PC-9 (cell line): ENCODE measurements at places on chromosomes 5 and 9. TPM values are rescaled to one million over a fixed set of nuclear protein-coding genes. Genes with fewer than 3 reads are reported as not detected.

GRCh38 chr5:29780401-29780800 lies 1413.1 kb upstream of the CDH6 start:
- H3K4me1 ChIP-seq = no peaks in the 10 kb centered on the region
- H3K27ac ChIP-seq = no peak overlapping the region
- H3K4me3 ChIP-seq = no peak overlapping the region
- H3K36me3 ChIP-seq = no peaks in the 10 kb centered on the region
- no peak for DNase-seq
- H3K27me3 ChIP-seq = no peaks in the 10 kb centered on the region

GRCh38 chr5:66307647-66308241 lies 163.6 kb downstream of the SREK1 start:
- H3K36me3 ChIP-seq = no peaks in the 10 kb centered on the region
- H3K4me1 ChIP-seq = no peaks in the 10 kb centered on the region
- no peak overlapping the region for H3K4me3 ChIP-seq
- DNase-seq = no peak
- no peaks in the 10 kb centered on the region; the same call in none of the 2 replicates for H3K27me3 ChIP-seq
- H3K27ac ChIP-seq = no peak overlapping the region

DNA sequence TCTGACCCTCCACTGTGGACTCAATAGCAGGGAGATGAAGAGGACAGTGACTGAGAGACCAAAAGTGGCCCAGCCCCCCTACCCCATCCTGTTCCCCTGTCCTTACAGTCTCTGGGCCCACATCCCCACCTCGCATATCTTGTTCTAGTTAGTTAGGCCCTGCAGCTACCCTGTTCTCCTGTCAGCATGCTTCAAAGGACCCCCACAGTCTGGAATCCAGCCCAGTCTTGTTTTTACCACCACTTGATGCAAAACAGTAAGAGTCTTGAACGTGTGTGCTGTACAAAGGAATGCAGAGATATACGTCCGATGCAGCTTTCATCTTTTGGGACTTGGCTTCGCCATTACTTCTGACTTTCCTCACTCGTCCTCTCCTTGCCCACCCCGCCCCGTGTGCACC lies 12.2 kb upstream of the POMT1 start:
- H3K27me3 ChIP-seq = no peaks in the 10 kb centered on the region
- H3K36me3 ChIP-seq = peaks cover 15% of the 10 kb centered on the region; the same call in 1 of the 2 replicates
- DNase-seq = no peak
- H3K4me1 ChIP-seq = no peaks in the 10 kb centered on the region
- H3K4me3 ChIP-seq = no peak overlapping the region

COL27A1 gene
- 0.39 and 0.83 TPM in 2 replicates for total RNA-seq

KCNMB1 gene
- not detected in 2 replicates for total RNA-seq

C8G gene
- total RNA-seq = 2.3 and 4.4 TPM in 2 replicates

- no peaks in the 10 kb centered on the region for H3K27me3 ChIP-seq
- no peak for DNase-seq
- no peak overlapping the region for H3K4me3 ChIP-seq
Measured at GRCh38 chr5:133333326-133334150, 278.8 kb downstream of the FSTL4 start.
